ENCODE measurements at places on chromosomes 4 and X. TPM values are rescaled to one million over a fixed set of nuclear protein-coding genes. Genes with fewer than 3 reads are reported as not detected.

DDX3X gene
- polyA plus RNA-seq, result 165 TPM

SERPINA7 gene
- polyA plus RNA-seq, result not detected

IL21 gene
- not detected for polyA plus RNA-seq

EOLA2 gene
- 10.1 TPM for polyA plus RNA-seq

CLCN4 gene
- 1.3 TPM for polyA plus RNA-seq

FAM47A gene
- not detected for polyA plus RNA-seq

TNMD gene
- not detected for polyA plus RNA-seq

KLF3 gene
- 46.3 TPM for polyA plus RNA-seq

SH3BP2 gene
- 26.9 TPM for polyA plus RNA-seq

AMTN gene
- polyA plus RNA-seq, result not detected

FRG2 gene
- polyA plus RNA-seq, result not detected

CDS1 gene
- polyA plus RNA-seq, result 0.15 TPM

IL2 gene
- not detected for polyA plus RNA-seq

CXCL11 gene
- polyA plus RNA-seq, result 0.25 TPM

TRAM1L1 gene
- not detected for polyA plus RNA-seq

NR0B1 gene
- polyA plus RNA-seq, result not detected

PTTG2 gene
- not detected for polyA plus RNA-seq

TRIM75 gene
- not detected for polyA plus RNA-seq

GLRB gene
- not detected for polyA plus RNA-seq

CSN1S1 gene
- not detected for polyA plus RNA-seq

ETDA gene
- polyA plus RNA-seq, result not detected

MAGEA1 gene
- polyA plus RNA-seq, result not detected
